ENCODE measurements at places on chromosomes 6 and 20.

- peak; percentile 23 for DNase-seq
Measured at GRCh38 chr20:63183422-63184146, 32.3 kb downstream of the YTHDF1 start.

DNA sequence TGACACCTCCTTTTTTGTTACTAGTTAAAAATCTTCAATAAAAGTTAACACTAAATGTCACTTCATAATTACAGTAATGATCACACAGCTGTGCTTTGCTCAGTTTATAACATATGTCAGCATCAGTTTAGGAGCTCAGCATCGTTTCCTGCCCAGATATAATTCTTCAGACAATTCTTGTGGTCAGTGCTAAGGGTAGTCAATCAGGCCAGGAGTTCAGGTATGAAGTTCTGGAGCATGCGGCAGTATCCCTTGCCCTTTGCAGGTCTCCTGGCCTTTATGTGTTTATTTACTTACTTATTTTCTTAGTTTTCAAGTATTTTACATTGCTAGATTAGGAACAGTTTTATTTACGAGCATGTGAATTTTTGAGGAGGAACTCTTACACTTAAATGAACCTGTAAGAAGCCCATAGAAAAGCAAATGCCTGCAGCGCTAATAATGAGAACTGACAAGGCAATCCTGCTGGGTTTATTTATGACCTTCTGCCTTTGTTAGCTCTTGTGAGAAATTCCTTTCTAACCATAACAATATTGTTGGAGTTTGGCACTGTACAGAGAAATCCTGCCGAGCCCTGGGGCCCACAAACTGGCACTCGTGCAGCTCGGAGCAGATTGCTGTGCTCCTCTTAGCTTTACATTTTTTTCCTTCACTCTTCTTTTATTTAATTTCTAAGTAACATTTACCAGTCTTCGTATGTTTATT lies 252.8 kb downstream of the TMEM242 start:
- no peak for DNase-seq

GRCh38 chr6:72286911-72287311 lies 335.0 kb upstream of the KCNQ5 start:
- DNase-seq, result no peak

GRCh38 chr6:158232316-158233213 lies 64.4 kb downstream of the GTF2H5 start:
- peak; percentile 30 for DNase-seq

DNA sequence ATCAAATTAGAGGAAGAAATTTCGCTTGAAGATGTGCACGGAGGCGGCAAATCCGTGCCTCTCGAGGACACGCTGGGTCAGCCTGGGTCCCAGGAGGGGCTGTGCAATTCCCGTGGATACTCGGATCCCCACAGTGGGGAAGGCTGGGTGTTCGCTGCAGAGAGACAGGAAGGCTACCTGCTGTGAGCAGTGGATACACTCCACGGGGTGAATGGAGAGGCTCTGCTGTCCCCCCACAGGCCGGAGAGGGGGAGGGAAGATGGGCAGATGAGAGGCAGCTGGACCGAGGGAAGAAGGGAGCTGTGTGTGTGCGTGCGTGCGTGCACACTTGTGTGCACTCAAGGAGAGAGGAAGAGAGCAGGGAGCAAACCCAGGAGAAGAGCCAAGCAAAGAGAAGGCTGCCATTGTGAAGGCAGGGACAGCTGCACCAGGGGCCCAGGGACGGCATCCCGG lies 57.3 kb downstream of the SULF2 start:
- DNase-seq, result no peak
